Stimulated activated CD4-positive, alpha-beta T cell treated with anti-CD3 and anti-CD28 coated beads, TNF-alpha, amount 100 ng/mL, for 24 hours (primary cell): ENCODE measurements at places on chromosomes 11 and 22.

- no peak for DNase-seq
These were observed 162.8 kb upstream of the TMEM45B start for GRCh38 chr11:129652835-129653234.

- no peak for DNase-seq
These were observed at the start of gene SSH3 for GRCh38 chr11:67303132-67303834. Gene SSH3, plus strand, starts transcription at chr11:67303530. Its CDS starts 96 bp downstream, at chr11:67303626.

- DNase-seq: peak; percentile 59
These were observed 13.7 kb upstream of the SEC14L3 start for GRCh38 chr22:30485362-30485988.

GRCh38 chr11:93756748-93757147, 15.3 kb downstream of the C11orf54 start:
- DNase-seq: no peak
